ENCODE measurements at places on chromosomes 5 and 9.

- DNase-seq = no peak
Measured at GRCh38 chr5:57850109-57850508, 367.5 kb upstream of the ACTBL2 start.

GRCh38 chr5:59069438-59070079 is 486.7 kb downstream of the RAB3C start:
- no peak for DNase-seq

DNA sequence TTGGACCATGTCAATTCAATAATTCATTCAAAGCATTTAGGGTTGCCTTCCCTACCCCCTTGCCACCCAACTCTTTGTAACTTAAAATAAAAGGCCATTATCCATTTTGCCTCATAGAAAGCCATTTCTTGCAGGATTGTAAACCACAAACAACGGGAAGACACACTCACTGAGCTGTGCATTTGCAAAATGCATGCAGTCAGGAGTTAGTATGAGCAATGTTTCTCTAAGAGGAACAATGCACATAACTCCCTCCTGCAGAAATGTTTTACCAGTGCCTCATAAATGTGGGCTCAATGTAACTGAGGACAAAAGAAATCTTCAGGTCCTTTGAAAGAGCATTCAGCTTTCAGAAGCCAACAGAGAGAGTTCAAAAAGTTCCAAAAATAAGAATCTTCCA is 98.5 kb upstream of the ABCA1 start:
- no peak for DNase-seq

- no peak for DNase-seq
Measured at GRCh38 chr9:68685770-68686169, 19.3 kb upstream of the PIP5K1B start.

- DNase-seq = no peak
Measured at GRCh38 chr9:21560281-21560745, 78.2 kb upstream of the IFNE start.

DNA sequence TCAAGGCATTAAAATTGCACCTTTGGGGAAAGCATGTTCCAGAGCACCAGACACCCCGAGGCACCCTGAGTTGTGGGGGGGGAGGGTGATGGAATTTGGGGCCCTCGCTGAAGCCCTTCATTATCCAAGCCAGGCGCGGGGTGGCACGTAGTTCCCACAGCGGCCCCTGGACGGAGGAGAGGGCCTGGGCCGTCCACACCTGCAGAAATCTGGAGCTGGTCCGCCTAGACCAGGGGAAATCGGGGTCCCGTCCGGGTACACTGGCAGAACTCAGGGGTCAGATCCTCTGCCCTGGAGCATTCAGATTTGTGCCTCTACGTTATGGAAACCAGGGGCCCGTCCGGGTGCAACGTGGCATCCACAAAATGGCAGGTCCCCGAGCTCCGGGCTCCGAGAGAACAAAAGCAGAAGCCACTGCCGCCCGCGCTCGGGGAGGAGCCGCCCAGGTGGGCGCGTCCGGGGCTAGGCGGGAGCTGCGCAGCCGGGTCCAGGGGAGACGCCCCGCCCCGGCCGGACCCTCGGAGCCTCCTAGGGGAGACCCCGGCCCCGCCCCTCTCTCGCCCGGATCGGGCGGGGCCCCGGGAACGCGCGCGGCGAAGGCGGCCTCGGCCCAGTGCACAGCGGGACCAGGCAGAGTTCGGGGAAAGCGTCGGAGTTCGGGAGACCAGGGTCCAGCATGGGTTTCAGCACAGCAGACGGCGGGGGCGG is at the start of gene PLEKHG4B:
Gene PLEKHG4B, plus strand, starts transcription at position 613 of the 708 bp plus-strand sequence. Its CDS starts 64 bp downstream, at position 677.
- DNase-seq = no peak

- no peak for DNase-seq
Measured at GRCh38 chr5:149240354-149240998, 31.2 kb upstream of the AFAP1L1 start.

DNA sequence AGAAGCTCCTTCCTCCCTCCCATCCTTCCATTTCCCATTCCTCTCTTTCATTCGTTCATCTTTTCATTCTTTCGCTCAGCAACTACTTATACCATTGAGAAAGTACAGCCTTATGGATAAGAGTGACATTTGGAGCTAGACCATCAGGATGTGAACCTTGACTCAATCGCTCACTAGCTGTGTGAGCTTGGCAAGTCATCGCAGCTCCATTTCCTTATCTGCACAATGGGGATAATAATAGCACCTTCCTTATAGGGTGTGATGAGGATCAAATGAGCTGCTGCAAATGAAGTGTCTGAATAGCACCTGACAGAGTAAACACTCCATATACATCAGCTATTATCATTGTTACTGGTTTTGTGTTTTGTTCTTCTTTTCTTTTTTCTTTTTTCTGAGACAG is 28.1 kb upstream of the SYNPO start:
- no peak for DNase-seq

DNA sequence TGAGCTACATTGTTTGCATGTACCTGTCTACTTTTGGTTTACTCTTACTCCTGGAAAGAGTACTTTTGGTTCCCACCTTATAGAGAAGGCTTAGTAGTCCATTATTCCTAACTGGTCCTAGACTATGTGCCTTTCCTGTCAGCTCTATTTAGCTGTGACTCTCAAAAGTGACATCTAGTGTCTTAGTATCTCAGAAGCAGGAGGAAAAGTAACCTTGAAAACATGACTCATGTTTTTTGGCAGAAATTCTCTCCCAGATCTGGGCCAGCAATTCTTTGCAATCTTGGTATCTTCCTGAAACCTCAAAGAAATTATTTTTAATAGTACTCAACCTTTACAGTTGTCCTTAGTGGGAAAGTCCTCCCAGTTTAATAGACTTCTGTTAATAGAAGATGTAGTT is 691.7 kb upstream of the SEMA6A start:
- DNase-seq = no peak

DNA sequence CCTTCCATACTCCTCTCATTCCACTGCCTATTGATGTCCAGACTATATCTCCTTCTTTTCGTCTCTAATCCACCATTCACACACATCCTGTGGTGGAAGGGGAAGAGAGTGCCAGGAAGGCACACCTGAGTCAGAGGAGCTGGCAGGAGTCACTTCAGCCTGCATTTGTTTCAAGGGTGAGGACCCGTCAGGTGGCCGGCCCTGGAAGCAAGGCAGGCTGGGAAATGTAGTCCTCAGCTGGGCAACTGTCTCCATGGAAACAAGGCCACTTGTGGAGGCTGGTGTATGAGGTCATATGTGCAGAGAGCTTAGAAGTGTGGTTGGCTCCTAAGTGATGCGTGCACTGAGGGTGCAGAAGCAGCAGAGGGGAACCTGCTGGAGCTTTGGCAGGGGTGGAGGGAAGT is 278.4 kb downstream of the NSG2 start:
- DNase-seq = peak; percentile 4

DNA sequence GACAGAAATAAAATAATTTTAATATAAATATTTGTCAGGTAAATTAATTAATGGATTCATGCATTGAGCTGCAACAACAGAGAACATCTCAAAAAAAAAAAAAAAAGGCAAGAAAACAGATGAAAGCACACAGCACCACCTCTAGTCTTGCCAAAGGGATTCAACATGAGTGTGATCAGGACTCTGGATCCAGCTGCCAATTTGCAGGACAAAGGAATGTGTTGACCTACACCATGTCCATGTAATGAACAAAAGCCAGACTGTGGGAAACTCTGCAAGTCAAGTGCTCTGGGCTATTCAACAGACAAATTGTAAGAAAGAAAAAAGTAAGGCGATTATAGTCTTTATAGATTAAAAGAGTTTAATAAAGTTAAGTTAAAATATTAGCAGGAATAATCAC is 769.3 kb downstream of the TLR4 start:
- no peak for DNase-seq

- no peak for DNase-seq
Measured at GRCh38 chr9:2824054-2824453, 19.8 kb downstream of the PUM3 start.

DNA sequence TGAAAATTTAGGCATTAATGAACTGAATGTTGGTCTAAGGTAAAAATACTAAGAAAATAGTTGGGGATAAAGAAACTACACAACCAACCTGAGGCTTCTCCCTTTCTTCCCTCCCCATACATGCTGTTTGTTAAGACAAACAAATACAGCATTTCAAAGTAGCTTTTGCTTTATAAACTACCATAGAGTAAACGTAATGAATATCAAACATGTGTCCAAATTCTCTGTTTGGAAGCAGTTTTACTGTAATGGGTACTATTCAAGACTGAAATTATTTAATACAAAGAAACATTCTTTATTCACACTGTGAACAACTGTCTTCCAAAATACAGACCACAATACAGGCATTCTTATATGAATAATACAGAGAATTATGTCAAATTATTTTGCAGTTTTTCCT is 52.0 kb downstream of the SLC44A1 start:
- no peak for DNase-seq

DNA sequence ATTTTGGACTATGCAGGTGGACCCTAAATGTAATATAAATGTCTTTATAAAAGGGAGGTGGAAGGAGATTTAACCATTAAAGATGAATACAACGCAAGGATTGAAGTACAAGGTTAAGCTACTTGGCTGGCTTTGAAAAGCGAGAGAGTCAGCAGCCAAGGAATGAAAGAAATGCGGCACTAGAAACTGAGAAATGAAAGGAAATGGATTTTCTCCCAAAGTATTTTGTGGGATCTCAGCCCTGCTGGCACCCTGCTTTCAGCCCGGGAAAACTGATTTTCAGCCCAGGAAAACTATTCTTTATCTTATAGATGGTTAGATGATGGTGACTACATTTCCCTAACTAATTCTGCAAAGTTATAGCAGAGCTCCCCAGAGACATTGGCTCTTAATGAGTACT is 1349.6 kb upstream of the C9orf72 start:
- DNase-seq = no peak

GRCh38 chr5:33925278-33925677 is 10.9 kb upstream of the RXFP3 start:
- DNase-seq = no peak

DNA sequence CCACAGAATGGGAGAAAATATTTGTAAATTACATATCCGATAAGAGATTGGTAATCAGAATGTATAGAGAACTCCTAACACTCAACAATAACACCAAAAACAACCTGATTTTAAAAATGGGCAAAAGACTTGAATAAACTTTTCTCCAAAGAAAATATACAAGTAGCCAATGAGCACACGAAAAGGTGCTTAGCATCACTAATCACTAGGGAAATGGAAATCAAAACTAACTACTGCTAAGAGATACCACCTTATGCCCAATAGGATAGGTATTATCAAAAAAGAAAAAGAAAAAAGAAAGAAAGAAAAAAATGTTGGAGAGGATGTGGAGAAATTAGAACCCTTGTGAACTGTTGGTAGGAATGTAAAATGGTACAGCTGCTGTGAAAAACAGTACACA is 212.1 kb downstream of the TLR4 start:
- DNase-seq = no peak

DNA sequence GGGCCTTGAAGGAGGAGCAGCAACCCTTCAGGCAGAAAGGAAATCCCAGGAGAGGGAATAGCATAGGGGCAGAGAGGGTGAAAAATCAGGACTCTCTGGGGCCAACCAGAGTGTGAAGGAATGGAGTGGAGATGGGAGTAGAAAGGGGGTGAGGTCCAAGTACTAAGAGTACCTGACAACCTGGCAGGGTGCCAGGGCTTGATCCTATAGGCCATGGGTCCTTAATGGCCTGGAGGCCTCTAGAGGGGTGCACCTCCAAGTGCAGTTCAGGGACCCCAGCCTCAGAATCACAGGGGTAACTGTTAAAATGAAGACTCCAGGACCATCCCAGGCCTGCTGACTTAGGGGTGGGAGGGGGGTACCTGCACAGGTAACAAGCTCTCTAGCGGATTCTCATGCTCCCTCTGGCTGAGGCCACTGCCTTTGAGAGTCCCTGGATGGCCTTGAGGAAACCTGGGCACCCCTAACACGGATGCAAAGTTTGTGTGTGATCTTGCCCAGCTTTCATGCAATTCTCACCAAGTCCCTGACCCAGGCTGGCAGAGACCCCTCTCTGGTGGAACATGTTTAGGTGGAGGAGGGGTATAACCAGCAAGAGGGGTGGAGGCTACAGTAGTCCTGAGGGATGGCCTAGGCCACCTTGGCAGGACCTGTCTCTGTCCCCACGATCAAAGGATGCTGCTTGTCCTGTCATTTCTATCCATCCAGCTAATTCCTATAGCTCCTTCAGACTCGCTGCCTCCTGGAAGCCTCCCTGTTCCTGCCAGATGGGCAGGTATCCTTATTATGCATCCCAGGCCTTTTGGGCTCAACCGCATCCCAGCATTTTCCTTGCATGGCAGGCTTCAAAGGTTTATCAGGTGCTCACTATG is 17.6 kb upstream of the CSF1R start:
- DNase-seq = no peak

DNA sequence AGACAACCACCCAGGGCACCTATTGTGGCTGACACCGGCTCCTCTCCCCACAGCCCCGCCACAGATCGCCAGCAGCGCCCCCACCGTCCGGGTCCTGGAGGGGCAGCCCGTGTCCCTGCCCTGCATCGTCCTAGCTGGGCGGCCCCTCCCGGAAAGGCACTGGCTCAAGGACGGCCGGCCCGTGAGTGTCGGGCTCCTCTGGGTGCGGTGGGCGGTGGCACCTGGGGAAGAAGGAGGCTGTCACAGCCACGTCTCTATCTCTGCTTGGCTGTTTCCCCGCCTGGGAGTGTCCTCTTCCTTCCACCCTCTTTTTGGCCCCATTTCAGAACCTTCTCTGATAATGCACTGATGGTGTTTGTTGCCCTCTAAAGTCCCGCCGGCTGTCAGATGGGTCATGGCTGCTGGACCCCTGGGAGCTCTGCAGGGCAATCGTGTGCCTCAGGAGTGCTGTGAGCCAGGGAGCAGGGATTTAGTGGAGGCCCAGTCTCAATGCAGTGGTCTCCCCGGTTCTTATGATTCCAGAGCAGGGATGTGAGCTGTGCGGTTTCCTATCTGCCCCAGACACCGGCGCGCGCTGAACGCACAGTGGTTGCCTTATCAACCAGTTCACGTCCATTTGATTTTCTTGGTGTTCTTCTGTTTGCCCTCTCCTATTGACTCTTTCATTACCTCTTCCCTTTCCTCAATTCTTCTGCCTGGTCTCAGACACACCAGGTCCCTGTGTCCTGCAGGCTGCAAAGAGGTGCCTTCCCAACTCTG is 55.3 kb downstream of the HMCN2 start:
- DNase-seq = no peak

GRCh38 chr9:38194870-38195269 is 125.8 kb upstream of the SHB start:
- DNase-seq = no peak

- no peak for DNase-seq
Measured at GRCh38 chr5:142248853-142249462, 75.9 kb downstream of the SPRY4 start.

DNA sequence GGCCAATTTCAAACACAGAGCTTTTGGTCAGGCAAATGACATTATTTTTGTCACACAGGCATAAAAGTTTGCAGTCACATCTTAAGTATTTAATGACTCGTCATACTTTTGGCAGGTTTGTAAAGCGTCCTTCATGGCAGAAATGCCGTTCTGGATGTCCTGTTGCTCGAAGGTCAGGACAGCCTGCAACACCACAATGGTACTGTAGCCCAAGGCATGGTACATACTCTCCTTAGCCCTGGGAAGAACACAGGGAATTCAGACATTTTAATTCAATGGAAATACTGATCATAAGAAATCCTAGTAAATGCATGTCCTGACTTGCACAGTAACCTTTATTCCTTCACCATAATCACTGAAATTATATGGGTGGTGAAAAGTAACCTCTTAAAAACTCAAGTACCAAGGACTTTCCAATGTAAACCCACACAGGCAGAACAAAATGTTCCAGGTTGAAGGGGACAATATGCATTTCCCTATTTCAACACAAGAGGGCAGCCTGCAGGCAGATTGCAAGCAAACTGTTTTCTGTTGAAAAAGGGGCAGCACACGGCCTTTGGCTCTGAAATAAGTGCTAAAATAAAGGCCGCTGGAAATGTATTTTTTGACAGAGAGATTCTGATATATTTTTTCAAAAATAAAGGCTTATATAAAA is 95.7 kb downstream of the TTC39B start:
- DNase-seq = peak; percentile 9
